ENCODE measurements at places on chromosomes 5 and 9.
A peak's percentile ranks its signal among the peaks of the same experiment; 100 is the strongest.

DNA sequence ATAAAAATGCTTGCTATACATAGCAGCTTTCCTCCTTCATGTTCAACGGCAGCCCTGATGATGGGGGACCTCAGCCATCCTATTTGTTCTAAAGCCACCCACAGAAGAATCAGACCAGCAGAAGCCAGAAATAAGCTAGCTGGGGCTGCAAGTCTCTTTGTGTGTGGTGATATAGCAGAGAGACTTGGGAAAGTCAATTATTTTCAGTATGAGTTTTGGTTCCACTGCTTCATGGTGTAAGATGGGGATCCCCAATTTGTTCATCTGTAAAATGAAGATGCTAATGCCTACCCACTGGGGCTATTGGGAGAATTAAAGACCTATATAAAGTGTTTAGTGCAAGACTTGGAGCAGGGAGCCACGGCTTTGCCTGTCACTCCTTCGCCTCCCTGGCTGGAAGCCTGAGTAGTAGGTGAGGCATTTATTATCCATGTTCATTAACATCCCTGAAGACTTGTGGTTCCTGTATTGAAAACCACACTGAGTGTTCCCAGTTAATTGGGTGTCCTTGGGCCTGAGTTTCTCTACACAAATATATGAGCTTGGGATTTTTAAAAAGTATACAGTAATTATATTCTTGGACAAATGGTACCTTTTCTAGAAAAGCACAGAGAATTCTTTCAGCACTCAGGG lies 210.1 kb upstream of the SLC24A2 start:
- DNase-seq = no peak

- no peak for DNase-seq
These were observed 1018.9 kb upstream of the ARRDC3 start for GRCh38 chr5:92402045-92402444.

DNA sequence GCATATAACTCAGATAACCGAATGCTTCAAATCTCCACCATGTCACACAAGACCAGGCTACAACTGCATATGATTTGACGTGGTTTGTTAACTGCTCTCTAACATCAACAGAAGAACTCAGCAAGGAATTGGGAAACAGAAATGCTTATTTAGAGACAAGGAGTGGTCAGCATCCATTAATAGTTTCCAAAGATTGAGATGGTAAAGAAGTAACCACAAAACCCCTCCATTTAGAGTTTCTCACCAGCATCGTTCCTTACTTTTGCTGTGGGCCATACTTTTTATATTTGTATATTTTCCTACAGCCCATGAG lies 25.2 kb downstream of the DPYSL3 start:
- no peak for DNase-seq

DNA sequence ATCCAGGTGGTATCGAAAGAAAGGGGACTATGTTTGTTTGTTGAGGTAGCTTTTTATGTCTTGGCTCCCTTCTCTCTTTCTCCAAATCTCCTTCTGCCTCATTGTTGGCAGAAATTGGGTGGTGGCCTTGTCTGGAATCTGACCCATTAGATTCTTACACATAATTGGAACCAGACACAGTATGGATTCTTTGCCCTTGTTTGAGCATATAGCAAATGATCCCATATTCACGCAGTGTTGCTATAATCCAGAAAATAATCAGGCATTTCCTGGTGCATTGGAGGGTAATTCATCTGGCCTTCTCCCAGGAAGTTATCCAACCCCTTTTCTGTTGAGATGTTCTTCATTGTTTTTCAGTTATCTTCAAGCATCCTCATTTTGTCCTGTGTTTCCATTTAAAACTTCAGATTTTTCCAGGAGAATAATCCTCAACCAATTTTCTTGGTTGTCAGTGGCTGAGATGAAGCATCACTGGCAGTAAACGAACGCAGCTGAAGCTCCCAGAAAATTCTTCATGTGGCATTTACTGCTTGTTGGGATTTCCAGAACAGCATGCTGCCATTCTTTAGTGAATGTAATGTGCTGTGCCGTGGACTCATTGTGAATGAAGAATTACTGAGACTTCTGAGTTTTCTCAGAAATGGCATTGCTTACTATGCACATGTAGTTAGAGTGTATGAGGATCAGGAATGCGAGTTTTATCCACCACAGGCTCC lies 70.5 kb upstream of the NTRK2 start:
- no peak for DNase-seq

- no peak for DNase-seq
These were observed 807.9 kb upstream of the NUDT12 start for GRCh38 chr5:104370523-104370922.

- DNase-seq = no peak
These were observed 150.9 kb downstream of the ISOC1 start for GRCh38 chr5:129245489-129245888.

GRCh38 chr9:126307322-126308061 lies 19.1 kb upstream of the MVB12B start:
- DNase-seq = no peak

DNA sequence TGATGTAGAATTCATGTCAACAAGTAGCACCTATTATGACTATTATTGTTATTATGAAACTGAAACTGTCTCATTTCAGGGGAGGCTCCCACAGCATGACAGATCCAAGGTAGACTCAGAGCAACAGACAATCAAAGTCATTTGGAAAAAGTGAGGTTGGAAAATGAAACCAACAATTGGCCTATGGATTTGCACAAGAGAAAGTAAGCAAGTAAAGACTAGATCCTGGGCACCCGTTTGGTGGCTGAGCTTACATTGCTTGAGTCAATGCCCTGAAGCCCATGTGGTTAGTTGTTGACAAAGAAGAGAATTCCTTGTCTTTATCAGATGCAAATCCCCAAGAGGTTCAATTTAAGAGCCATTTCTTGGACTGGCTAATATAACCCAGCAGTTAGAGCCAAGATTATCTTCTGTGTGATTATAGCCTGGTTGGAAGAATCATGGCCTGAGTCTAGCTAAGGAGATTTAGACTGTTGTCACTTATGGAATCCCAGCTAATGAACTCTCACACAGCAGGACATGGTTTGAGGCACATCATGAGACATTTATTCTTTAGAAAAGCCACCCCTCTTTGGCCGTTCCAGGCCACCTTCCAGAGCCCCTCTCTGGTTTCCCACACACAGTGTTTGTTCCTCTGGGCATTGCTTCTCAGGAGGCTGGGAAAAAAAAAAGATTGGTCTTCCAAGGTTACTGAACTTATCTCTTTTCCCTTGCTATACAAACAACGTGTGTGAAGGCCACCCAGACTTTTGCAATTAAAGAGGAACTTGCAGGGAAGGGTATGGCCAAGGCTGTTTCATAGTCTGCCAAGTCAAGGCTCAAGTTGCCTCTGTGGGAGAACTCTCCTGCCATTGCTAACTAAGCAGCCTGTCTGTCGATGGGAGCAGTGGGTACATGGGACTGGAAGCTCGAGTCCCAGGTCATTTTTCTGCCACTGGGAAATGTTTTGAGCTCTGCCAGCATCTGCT lies 399.5 kb downstream of the ENC1 start:
- peak; percentile 43 for DNase-seq

DNA sequence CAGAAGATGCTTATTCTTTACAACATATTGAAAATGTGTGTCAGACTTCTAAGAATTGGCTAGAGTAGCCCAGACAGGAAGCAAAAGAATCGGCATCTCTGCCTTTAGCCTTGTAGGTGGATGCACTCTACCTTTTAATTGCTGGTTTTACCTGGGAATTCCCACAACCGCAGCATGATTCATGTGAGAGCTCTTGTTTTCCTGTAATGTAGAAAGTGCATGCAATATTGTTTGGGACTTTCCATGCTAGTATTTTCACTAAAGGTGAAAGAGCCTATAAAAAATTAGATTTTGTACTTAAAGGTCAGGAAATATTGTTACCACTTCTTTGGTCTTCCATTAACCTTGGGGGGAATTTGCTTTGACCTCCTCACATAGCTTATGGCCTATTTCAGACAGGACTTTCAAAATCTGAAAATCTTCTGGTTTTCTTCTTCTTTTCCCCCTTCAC lies 89.8 kb downstream of the NTRK2 start:
- no peak for DNase-seq

- no peak for DNase-seq
These were observed 14.2 kb upstream of the C5orf46 start for GRCh38 chr5:147920420-147921030.

- no peak for DNase-seq
These were observed 903.8 kb downstream of the EFNA5 start for GRCh38 chr5:106766916-106767315.

DNA sequence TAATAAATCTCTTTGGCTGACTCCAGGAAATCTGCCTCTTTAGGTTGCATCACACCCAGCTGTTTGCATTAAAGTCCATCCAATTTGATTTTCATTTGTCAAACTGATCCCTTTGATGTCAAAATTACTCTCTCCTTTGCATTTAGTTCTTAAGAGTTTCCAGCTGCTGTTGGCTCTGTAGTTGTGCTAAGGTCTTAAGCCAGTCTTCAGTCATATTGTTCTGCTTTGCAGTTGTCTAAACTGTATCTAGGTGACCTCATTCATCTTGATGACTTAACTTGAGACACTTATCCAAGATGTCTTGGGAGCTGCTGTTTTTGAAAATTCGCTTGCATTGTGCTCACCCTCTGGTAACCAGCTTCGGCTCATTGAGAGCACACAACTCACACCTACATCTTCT lies 386.9 kb upstream of the TLE4 start:
- DNase-seq = no peak

- DNase-seq = no peak
These were observed 4.1 kb upstream of the TOMM5 start for GRCh38 chr9:37596504-37596903.

GRCh38 chr5:97762483-97762882 lies 579.4 kb upstream of the RIOK2 start:
- DNase-seq = no peak

DNA sequence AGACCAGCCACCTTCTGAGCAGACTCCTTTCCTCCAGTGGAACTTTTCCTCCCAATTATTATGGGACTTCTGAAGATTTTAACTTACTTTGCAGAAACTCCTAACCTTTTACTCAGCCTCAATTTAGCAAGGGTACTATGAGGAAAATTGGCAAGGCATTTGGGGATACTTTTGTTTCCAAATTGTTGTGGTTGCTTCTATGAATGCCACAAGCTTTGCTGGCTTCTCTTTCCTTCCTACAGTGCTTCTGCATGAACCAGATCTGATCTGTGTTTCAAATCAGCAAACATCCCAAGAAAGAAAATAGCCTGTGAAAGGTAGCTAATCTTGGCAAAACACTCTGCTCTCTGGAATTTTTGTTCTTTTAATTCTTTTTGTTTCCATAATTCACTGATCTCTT lies 57.3 kb upstream of the TAF11L2 start:
- DNase-seq = no peak

- DNase-seq = no peak
These were observed 23.7 kb downstream of the FPGS start for GRCh38 chr9:127826253-127826913.

DNA sequence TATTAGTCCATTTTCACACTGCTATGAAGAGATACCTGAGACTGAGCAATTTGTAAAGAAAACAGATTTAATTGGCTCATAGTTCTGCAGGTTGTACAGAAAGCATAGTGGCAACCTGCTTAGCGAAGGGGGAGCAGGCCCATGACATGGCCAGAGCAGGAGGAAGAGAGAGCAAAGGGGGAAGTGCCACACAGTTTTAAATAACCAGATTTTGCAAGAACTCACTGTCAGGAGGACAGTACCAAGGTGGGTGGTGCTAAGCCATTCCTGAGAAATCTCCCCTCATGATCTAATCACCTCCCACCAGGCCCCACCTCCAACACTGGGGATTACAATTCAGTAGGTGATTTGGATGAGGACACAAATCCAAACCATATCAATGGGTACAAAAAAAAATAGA lies 16.8 kb upstream of the PCSK5 start:
- DNase-seq = peak; percentile 65

DNA sequence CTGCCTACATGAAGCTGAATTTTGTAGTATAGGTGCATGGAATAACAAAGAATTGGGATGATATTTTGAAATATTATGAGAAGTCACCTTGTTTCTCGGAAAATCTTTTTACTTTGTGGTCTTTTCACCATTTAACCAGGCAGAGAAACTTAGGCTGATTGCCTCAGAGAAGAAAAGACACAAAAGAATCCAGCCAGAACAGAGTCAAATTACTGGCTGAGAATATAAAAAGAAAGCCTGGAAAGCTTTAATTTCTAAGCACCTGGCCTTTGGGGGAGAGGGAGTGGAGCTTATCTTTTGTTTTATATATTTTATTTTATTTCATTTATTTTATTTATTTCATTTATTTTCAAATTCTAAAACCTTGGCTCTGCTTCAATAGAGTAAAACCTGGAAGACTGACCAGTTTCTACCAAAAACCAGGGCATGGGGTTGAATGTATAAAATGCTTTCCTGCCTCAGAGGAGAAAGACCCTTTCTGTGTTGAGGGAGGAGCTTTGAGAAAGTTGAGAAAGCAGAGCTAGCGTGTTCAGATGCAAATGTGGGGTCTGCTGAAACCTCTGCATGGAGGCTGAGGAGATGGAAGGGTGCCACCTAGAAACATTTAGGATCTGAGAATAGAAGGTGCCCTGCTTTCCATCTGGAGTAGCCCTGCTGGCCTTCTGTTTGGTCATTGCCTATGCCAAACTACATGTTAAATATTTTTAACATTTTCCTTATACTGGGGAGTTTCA lies 81.6 kb downstream of the NREP start:
- no peak for DNase-seq

GRCh38 chr5:108786806-108787483 lies 39.2 kb downstream of the FER start:
- no peak for DNase-seq

DNA sequence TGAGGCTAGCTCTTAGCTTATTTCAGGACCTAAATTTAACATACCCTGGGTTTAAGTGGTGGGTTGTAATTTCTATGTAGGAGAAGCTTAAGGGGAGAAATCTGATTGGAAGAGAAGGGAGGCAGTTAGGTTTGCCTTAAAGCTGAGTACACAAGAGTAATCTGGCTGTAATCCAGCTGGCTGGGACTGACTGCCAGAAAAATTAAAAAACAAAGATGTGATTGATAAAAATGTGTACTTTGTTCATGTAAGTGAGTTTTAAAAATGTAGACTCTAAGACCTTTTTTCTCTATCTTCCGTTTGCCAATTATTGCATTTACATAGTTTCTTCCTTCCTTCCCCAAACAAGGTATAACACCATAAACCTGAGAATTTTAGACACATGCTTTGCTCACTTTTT lies 17.5 kb upstream of the MSMP start:
- DNase-seq = no peak

DNA sequence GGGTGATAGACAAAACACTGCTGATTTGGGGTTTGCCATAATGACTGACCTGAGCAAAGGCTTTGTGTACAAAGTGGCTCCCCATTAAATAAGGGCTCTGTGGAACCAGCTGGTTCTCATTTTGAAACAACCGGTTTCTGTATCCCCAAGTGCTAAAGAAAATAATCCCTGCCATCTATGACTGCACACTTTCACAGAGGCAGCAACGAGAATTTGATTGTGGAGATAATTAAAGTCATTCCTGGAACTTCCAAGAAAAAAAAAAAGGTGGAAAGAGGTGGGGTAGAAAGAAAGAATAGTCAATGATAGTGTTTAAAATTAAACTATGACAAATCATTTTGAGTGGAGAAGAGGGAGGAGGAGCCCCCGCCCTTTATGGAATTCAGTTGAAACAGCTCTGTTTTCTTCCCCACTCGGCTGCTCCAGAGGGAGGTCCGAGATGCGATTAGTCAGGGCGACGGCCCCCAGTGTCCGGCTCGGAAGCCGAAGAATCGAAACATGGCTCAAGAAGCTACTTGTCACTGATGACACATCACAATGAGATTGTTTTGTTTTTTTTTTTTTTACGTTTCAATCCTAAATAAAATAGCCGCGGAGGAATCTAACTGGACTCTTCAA lies 38.4 kb downstream of the EBF1 start:
- no peak for DNase-seq
